ENCODE measurements at places on chromosomes 1 and 21.
A peak's percentile ranks its signal among the peaks of the same experiment; 100 is the strongest.

- H3K27ac ChIP-seq: no peak overlapping the region
- peak; percentile 44 for DNase-seq
- no peak overlapping the region for H3K4me3 ChIP-seq
- H3K4me1 ChIP-seq: no peaks in the 10 kb centered on the region
Observed at GRCh38 chr1:219041818-219042217, 131.9 kb upstream of the LYPLAL1 start.

- no peak for DNase-seq
- no peaks in the 10 kb centered on the region for H3K27me3 ChIP-seq
- peaks cover 12% of the 10 kb centered on the region for H3K36me3 ChIP-seq
Observed at GRCh38 chr1:21143752-21144151, 32.9 kb downstream of the EIF4G3 start.

- H3K4me3 ChIP-seq: no peak overlapping the region
- no peak overlapping the region for H3K27ac ChIP-seq
- no peaks in the 10 kb centered on the region for H3K36me3 ChIP-seq
Observed at GRCh38 chr1:46983166-46983829, 40.2 kb upstream of the CYP4X1 start.

- no peak for DNase-seq
- no peaks in the 10 kb centered on the region for H3K36me3 ChIP-seq
- H3K27me3 ChIP-seq: no peaks in the 10 kb centered on the region
- H3K27ac ChIP-seq: no peak overlapping the region
- H3K4me3 ChIP-seq: no peak overlapping the region
Observed at GRCh38 chr1:18940303-18941020, 16.0 kb downstream of the IFFO2 start.

DNA sequence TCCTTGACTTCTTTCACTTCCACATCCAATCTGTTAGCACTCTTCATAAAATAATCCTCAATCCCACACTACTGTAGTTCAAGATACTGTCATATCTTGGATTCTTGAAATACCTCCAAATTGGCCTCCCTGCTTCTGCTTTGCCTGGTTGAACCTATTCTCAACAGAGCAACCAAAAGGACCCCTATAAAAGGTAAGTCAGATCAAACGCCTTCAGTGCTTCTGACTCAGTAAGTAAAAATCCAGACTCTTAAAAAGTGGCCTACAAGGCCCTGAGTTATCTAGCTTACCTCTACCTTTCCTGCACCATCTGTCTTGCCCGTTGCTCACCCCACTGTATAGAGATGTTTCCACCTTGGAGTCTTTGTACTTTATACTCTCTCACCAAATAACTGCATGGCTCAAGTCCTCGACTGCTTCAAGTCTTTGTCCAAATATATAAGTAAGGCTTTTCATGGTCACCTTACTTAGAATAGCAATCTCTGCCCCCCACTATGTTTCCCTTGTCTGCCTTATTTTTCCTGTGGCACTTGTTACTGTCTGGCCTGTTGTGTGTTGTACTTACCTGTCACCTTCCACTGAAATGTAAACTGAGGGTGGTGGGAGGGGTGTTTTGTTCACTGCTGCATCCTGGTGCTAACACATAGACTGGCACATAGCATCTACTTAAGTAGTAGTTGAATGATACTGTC lies 5.1 kb upstream of the PIGV start:
- H3K27ac ChIP-seq: no peak overlapping the region
- H3K27me3 ChIP-seq: no peaks in the 10 kb centered on the region
- no peak for DNase-seq
- H3K36me3 ChIP-seq: peaks cover 46% of the 10 kb centered on the region

DNA sequence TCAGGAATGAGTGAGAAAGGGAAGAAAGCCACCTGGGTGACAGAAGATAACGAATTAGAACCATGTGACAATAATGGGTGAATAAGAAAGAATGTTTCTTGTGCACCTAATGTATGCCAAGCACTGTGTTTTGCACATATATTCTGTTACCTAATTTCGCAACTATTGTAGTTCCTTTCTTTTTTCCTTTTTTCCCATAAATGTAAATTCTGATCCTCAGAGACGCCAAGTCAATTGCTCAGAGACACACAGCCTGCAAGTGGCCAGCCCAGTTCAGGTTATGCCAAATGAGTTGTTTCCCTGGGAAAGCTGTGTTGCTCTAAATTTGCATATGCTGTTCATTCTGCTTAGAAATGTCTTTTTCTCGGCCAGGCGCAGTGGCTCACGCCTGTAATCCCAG lies 1.7 kb upstream of the RSPO1 start:
- no peaks in the 10 kb centered on the region for H3K4me1 ChIP-seq
- H3K4me3 ChIP-seq: no peak overlapping the region
- peaks cover 77% of the 10 kb centered on the region for H3K27me3 ChIP-seq
- H3K27ac ChIP-seq: no peak overlapping the region
- no peak for DNase-seq
- no peaks in the 10 kb centered on the region for H3K36me3 ChIP-seq

DNA sequence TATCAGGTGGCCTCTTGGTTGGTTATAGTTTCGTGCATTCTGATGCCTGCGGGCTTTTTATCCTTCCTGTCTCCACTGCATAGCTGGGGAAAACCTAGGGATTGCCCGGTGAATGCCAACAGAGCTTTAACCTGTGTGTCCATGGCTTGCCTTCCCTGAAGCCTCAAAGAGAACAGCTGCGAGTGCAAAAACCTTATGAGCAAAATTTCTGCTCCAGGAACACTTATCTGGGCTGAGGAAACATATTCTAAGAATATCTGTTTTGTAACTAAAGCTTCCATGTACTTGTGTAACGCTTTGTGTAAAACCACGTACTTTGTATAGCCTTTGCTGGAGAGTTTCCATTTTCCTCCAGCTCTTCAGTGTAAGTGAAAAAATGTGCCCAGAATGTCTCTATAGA lies 7.2 kb downstream of the CNST start:
- no peak overlapping the region for H3K27ac ChIP-seq
- no peaks in the 10 kb centered on the region for H3K27me3 ChIP-seq
- no peaks in the 10 kb centered on the region for H3K36me3 ChIP-seq

- no peak for DNase-seq
- H3K27me3 ChIP-seq: no peaks in the 10 kb centered on the region
- H3K4me1 ChIP-seq: peaks cover 12% of the 10 kb centered on the region
- H3K36me3 ChIP-seq: no peaks in the 10 kb centered on the region
- H3K4me3 ChIP-seq: no peak overlapping the region
Observed at GRCh38 chr1:186839041-186839400, 10.3 kb downstream of the PLA2G4A start.

GRCh38 chr1:62090016-62090415 lies 104.6 kb upstream of the L1TD1 start:
- H3K27me3 ChIP-seq: no peaks in the 10 kb centered on the region
- no peak overlapping the region for H3K27ac ChIP-seq
- H3K4me1 ChIP-seq: no peaks in the 10 kb centered on the region
- no peak for DNase-seq
- peaks cover 29% of the 10 kb centered on the region for H3K36me3 ChIP-seq

DNA sequence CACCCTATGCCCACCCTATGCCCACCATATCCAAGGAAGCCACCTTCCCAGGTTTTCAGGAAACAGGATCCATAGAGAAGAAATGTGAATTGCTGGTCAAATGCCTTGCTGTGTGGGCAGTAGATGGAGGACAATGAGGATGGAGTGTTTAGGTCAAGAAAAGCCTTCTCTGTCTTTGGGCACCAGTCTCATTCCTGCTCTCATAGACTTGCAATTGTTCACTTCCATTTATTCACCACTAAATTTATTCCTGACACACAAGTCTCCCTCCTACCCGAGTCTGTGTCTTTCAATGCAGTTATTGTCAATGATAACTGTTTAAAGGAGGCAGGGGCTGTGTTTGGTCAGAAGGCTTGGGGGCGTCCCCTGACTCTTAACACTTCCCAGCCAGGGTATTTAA lies 48.0 kb upstream of the ITPKB start:
- no peak overlapping the region for H3K27ac ChIP-seq
- H3K4me3 ChIP-seq: no peak overlapping the region
- no peaks in the 10 kb centered on the region for H3K4me1 ChIP-seq
- no peaks in the 10 kb centered on the region for H3K36me3 ChIP-seq
- peaks cover 3% of the 10 kb centered on the region for H3K27me3 ChIP-seq

DNA sequence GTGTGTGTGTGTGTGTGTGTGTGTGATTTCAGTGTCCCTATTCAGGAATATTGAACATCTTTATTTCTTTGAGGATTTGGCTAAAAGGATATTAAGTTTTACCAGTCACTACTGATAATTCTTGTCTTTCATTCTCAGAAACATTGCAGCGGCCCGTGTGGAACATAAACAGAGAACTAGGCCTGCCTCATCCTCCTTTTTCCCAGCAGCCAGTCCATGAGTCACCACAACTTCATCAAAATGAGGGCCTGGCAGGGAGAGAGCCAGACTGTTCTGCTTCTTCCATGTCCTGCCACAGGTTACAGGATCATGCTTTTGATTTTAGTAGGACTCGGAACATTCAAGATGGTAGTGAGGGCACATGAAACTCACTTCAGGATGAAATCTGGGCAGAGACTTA lies 50.7 kb downstream of the LRIG2 start:
- DNase-seq: no peak
- no peaks in the 10 kb centered on the region for H3K4me1 ChIP-seq

GRCh38 chr21:25581582-25581981 lies 25.7 kb downstream of the MRPL39 start:
- DNase-seq: no peak
- H3K27me3 ChIP-seq: no peaks in the 10 kb centered on the region
- H3K4me3 ChIP-seq: no peak overlapping the region
- H3K4me1 ChIP-seq: no peaks in the 10 kb centered on the region

DNA sequence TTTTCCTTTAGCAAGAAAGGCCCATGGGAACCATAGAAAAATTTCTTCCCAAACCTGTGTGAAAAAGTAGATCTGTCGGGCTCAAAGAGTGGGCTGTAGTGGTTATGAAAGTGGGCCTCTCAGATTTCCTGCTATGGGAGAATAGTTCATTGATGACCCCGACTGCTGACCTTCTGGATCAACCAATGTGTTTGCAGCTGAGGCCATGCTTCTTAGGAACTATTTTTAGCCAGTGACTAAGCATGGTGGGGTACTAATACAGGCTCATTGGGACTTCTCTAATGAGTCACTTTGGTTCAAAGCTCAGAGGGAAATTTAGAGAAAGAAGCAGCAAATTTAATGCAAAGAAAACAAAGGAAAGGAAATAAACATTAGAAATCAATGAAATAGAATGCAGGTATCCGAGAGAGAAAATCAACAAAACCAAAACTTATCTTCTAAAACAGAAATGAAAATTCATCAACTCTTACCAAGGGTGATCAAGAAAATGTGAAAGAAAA lies 12.6 kb upstream of the PSMA5 start:
- peaks cover 10% of the 10 kb centered on the region for H3K27me3 ChIP-seq
- no peaks in the 10 kb centered on the region for H3K36me3 ChIP-seq
- no peak overlapping the region for H3K27ac ChIP-seq

DNA sequence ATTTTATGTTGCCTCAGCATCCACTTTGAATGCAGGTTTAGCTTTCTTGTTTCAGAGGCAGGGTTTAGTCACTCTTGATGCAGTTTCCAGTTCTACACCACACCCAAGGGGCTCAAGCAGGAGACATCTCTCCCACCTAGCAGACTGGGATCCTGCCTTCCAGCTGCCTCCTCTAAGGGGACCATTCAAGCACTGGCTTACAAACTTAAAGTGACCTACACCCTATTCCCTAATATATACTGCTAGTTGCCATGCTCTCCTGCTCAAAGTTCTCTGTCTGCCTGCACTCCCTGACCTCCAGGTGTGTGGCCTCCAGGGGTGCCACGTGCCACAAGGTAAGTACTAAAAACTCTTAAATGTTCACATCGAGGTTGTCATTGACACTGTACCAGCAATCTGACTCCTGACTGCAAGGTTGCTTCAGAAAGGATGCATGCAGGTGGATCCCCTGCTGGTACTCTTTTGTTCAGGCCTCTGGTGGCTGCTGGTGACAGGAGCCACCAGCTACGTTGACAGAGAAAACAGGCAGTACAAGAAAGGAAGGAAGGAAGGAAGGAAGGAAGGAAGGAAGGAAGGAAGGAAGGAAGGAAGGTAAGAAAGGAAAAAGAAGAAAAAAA lies 185.9 kb downstream of the COQ8A start:
- H3K4me1 ChIP-seq: no peaks in the 10 kb centered on the region
- DNase-seq: no peak
- H3K36me3 ChIP-seq: peaks cover 13% of the 10 kb centered on the region
- H3K27ac ChIP-seq: no peak overlapping the region
- H3K27me3 ChIP-seq: no peaks in the 10 kb centered on the region

DNA sequence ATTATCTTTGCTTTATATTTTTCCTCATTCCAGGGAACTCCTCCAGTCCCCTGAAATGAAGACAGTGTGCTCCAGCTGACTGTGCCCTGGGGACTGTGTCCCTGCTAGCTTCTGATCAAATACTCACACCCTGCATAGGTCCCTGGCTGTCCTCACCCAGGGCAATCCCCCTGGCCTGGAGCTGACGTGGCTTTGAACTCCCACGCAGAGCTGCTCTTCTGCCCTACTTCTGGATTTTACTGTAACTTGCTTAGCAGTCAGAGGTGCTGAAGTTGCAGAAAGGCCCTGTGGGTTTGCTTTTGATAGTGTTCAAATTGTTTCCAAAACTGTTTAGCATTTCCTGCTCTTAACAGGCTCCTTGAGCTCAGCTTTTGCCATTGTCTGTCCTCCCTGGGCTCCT lies 186.5 kb downstream of the FASLG start:
- H3K27ac ChIP-seq: no peak overlapping the region
- no peak for DNase-seq
- no peaks in the 10 kb centered on the region for H3K36me3 ChIP-seq
- no peaks in the 10 kb centered on the region for H3K27me3 ChIP-seq
- no peak overlapping the region for H3K4me3 ChIP-seq

- no peak overlapping the region for H3K4me3 ChIP-seq
- DNase-seq: no peak
- peak overlapping the region; percentile 5 for H3K27ac ChIP-seq
- H3K36me3 ChIP-seq: peaks cover 18% of the 10 kb centered on the region
Observed at GRCh38 chr1:25869909-25870606, 5.5 kb downstream of the PAQR7 start.

DNA sequence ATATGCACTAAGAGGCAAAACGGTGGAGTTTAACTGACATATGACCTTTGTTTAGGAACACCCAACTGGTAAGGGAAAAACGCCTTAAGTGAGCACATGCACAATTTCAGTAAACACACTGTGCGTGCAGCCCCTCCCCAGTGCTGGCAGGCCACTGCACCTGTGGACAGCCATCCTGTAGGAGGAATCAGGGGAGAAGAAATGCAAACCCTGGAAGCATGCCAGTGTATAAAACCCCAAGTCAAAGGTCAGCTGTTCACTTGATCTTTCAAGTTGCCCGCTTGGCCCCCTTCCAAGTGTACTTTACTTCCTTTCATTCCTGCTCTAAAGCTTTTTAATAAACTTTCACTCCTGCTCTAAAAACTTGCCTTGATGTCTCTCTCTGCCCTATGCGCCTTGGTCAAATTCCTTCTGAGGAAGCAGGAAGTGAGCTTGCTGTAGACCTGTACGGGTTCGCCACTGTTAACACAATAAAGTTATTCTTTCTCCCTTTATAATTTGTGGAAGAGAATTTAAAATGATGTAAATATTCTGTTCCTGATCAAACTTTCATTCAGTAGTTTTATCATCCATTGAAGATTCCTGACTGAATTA lies 31.8 kb downstream of the USP25 start:
- no peaks in the 10 kb centered on the region for H3K36me3 ChIP-seq
- H3K4me1 ChIP-seq: no peaks in the 10 kb centered on the region
- H3K27ac ChIP-seq: no peak overlapping the region
- no peaks in the 10 kb centered on the region for H3K27me3 ChIP-seq
- H3K4me3 ChIP-seq: no peak overlapping the region

Data from large intestine (tissue), 12 donors.